ENCODE measurements at places on chromosomes 6 and 20.

GRCh38 chr6:161963634-161964234 is 689.9 kb upstream of the AGPAT4 start:
- DNase-seq = no peak

DNA sequence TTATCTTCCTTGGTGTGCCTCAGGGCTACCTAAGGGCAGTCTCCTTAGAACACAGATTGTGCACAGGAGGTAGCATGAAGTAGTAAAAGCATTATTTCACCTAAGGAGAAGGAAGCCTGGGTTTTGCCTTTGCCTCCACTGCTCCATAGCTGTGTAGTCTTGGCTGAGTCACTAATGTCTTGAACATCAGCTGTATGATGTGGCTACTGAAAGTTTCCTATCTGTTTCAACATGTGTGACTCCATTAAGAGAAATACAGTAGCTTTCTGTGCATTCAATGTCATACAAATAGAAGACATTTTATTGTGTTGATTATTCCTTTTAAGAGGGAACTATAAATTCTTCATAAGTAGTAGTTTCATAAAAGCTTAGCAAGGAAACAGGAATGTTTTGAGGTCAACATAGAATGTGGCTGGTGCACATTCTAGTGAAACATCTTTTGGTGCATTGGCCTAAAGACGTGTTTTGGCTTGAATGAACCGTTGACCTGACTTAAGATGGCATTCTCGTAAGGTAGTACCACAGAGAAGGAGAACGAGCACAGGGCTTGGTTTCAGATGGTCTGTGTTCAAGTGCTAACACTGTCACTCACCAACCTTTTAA is 70.6 kb downstream of the CTNNBL1 start:
- no peak for DNase-seq

DNA sequence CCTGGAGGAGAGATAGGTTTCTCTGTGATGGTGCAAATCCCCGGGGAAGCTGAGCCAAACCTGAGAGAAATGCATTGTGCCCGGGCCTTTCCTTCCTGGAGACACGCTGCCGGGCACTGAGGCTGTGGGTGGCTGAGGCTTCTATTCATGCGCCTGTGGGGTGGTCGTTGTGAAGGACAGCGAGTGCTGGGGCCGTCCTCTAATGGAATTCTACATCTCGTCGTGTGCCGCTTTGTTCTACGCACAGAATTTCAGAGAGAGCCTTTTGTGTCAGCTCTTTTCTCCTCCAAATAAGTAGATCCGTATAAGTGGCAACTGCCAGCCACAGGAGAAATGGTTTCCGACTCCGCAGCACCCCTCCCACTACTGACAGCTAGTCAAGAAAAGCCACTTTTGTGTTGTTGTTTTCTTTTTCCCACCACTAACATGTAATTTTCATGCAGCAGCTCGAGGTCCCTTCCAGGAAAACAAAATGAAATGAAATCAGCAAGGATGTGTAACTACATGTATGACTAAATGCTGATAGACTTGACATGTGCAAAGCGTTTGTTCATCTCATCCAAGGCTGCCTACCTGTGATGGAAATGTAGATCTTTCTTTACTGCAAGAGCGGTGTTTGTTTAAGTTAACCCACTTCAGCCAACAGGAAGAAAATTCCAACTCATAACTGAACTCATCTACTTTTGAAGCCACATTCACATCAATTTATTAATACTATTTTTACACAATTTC is 26.4 kb upstream of the PXDC1 start:
- DNase-seq = no peak

GRCh38 chr6:39303425-39304153 is 10.6 kb downstream of the KCNK17 start:
- no peak for DNase-seq

DNA sequence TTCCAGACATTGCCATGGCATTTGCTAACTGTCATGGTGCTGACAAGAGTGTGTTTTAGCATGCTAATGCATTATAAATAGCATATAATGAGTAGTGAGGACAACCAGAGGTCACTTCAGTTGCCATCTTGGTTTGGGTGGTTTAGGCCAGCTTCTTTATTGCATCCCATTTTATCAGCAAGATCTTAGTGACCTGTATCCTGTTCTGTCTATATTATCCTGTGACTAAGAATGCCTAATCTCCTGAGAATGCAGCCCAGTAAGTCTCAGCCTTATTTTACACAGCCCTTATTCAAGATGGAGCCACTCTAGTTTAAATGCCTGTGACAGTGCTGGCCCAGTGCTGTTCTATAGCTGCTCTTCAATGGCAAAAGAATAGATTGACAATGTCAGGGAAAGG is 781.0 kb upstream of the ADGRB3 start:
- no peak for DNase-seq

DNA sequence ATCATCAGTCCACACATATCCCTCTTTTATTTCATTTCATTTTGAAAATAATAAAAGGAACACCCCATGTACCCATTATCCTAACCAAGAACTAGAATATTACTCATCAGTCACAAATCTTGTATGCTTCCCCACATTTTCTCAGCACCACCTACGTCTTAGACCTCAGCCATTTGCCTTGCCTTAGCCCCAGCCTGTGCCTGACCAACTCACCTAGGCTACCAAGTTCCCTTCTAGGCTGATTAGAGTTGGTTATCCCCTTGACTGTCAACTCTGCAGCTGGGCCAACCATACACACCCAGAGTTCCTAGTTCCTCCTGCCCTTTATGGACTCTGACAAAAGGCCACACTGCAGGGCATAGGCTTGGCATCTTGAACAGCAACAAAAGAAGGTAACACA is 33.4 kb upstream of the IPCEF1 start:
- no peak for DNase-seq

- no peak for DNase-seq
Measured at GRCh38 chr6:94862112-94862511, 715.2 kb upstream of the MANEA start.

GRCh38 chr6:164749221-164750064 is 560.0 kb downstream of the C6orf118 start:
- no peak for DNase-seq

DNA sequence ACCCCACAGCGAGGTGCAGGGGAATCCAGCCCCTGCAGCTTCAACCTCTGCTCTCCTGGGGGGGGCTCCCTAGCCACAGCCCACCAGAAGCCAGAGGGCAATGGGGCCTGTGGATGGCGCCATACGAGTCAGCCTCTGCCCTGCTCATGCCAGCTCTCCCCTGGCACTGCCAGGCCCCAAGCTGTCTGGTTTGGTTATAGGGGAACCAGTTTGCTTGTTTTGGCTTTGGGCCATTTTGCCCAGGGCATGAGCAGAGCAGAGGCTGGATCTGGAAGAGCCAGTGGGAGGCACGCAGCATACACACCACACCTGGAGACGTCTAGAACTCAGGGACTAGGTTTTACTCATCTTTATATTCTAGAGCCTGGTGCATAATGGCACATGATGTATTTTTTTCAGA is 66.7 kb upstream of the SLC22A16 start:
- no peak for DNase-seq

- no peak for DNase-seq
Measured at GRCh38 chr6:144624716-144625115, 339.6 kb downstream of the UTRN start.

- DNase-seq = no peak
Measured at GRCh38 chr6:150755524-150755923, 110.0 kb upstream of the MTHFD1L start.

DNA sequence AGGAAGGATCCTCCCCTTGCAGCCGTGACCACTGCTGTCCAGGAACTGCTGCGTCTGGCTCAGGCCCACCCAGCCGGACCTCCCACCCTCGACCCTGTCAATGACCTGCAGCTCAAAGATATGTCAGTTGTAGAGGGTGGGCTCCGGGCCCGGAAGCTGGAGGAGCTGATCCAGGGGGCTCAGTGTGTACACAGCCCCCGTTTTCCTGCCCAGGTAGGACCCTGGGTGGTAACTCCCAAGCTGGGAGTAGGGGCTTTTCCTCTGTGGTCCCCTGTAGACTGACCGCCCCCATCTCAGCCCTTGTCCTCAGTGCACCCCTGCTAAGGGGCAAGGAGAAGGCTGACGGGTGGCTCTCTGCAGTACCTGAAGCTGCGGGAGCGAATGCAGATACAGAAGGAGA is 3.6 kb downstream of the DXO start:
- no peak for DNase-seq

DNA sequence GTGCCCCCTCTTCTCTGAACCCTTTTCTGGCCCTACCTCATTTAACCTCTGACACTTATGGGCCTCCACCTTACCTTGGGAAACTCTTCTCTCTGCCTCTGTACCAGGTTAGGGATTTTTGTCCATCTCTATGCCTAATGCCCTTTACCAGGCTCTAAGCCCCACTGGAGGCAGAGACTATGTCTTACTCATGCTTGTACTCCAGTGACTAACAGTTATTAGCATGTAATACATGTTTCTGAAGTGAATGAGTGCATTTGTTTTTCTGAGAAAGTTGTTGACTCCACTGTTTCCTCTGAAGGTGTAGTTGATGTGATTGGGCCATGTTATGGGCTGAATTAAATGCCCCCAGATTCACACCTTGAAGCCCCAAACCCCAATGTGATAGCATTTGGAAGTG is 234.3 kb downstream of the PACRG start:
- DNase-seq = no peak
